ENCODE measurements at places on chromosomes 11 and 22. TPM values are rescaled to one million over a fixed set of nuclear protein-coding genes. Genes with fewer than 3 reads are reported as not detected.

- H3K27ac ChIP-seq = no peak overlapping the region
- H3K27me3 ChIP-seq = no peaks in the 10 kb centered on the region
- no peak for DNase-seq
- peaks cover 61% of the 10 kb centered on the region for H3K36me3 ChIP-seq
- no peak overlapping the region for H3K4me3 ChIP-seq
- no peaks in the 10 kb centered on the region for H3K4me1 ChIP-seq
Observed at GRCh38 chr22:42884616-42885375, 27.7 kb upstream of the ARFGAP3 start.

DNA sequence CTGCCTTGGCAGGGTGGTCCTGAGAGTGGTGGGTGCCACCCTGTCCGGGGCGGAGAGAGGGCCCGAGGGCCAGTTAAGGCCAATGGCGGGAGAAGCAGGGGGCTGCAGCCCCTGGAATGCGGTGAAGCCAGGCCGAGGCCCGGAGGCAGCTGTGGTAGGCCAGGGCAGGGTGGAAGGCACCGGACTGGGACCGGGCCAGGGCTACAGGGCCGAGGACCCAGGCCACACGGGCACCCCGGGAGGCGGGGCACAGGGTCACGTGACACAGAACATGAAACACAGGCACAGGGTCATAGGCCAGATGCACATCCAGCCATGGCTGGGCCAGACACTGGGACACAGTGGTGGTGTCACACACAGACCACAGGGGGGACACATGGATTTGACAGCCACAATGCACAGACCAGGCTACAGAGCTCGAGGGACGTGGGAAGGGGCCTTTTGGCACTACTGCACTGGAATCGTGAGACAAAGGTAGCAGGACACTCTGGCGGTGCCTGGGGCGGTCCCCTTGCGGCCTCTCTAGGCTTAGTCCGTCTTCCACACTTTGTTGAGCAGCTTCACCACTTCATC, 2.8 kb downstream of the SLC25A1 start:
- H3K4me3 ChIP-seq = no peak overlapping the region
- no peaks in the 10 kb centered on the region for H3K27me3 ChIP-seq
- peak overlapping the region; percentile 17 for H3K27ac ChIP-seq
- peaks cover 100% of the 10 kb centered on the region for H3K4me1 ChIP-seq
- no peak for DNase-seq

DNA sequence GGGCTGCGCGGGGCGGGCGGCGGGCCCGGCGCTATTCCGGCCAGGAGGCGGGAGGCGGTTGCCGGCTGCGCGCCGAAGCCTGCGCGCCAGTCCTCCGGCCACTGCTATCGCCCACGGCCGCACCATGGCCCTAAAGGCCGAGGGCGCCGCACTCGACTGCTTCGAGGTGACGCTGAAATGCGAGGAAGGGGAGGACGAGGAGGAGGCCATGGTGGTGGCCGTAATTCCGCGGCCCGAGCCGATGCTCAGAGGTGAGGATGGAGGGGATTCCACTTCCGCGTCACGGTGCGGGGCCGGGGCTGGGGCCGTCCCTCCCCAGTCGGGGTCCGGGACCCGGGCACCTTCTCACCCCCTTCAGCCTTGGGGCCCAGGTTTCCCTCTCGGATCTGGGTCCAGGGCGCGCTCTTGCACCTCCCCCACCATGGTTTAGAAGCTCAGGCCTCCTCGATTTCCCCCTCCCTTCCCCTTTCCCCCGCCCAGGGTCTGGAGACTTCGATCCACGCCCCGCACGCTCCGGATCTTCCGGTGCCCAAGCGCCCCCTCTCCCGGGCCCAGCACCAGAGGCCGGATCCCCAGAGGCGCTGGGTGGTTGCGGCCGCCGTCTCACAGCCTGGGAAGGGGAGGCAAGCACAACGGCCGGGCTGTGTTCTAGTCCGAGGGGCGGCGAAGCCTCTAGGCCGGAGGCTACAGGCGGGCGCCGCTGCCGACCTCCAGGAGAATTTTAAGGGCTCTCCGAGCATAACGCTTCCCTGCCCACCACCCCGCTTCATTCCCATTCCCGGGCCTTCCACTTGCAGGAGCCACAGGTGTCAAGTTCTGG, 517 bp downstream of the SPINDOC start:
- H3K27ac ChIP-seq = peak overlapping the region; percentile 84
- peak overlapping the region; percentile 82 for H3K4me3 ChIP-seq
- H3K36me3 ChIP-seq = peaks cover 39% of the 10 kb centered on the region
- peak; percentile 56 for DNase-seq
- no peaks in the 10 kb centered on the region for H3K27me3 ChIP-seq
- H3K4me1 ChIP-seq = peaks cover 22% of the 10 kb centered on the region

GRCh38 chr11:35178067-35178805, 39.3 kb downstream of the CD44 start:
- H3K36me3 ChIP-seq = no peaks in the 10 kb centered on the region
- peaks cover 7% of the 10 kb centered on the region for H3K27me3 ChIP-seq
- DNase-seq = no peak
- H3K27ac ChIP-seq = no peak overlapping the region
- H3K4me1 ChIP-seq = no peaks in the 10 kb centered on the region
- H3K4me3 ChIP-seq = no peak overlapping the region

DNA sequence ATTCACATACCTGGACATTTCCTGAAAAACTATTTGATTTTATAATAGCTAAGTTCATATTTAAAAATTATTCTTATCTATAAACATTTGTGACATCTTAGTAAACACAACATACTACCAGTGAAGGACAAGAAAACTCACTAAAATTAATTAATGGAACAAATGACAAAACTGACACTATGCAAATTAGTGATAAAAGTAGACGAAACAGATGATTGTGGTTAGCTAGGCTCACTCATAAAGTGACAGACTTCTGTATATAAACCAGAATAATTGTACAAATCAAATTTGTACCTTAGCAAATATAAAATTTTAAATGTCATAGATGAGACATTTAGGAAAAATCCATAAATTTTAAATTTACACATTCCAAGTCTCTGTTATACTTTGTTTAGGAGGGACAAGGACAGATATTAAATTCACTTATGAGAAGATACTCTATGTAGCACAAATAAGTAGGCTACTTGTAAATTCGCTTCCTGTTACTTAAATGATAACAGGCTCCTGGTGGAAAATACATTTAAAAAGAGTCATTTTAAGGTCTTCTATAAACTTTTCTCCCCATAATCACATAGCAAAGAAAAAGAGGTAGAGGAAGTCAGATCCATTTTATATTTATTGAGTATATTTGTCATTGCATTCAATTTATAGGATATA, 81.2 kb downstream of the KIF18A start:
- H3K27me3 ChIP-seq = no peaks in the 10 kb centered on the region
- no peak overlapping the region for H3K27ac ChIP-seq
- no peak overlapping the region for H3K4me3 ChIP-seq
- no peaks in the 10 kb centered on the region for H3K4me1 ChIP-seq
- no peak for DNase-seq

The CNTN5 gene
- total RNA-seq = 0.25 TPM

The TRIM29 gene
- total RNA-seq = 1.4 TPM

GRCh38 chr22:20015187-20015625, 1.4 kb downstream of the ARVCF start:
- peaks cover 48% of the 10 kb centered on the region for H3K4me1 ChIP-seq
- H3K27me3 ChIP-seq = no peaks in the 10 kb centered on the region
- no peak overlapping the region for H3K4me3 ChIP-seq
- DNase-seq = no peak
- H3K36me3 ChIP-seq = peaks cover 13% of the 10 kb centered on the region
- no peak overlapping the region for H3K27ac ChIP-seq

The ENTHD1 gene
- 0.20 TPM for total RNA-seq

The GDPD4 gene
- total RNA-seq = not detected

The TNKS1BP1 gene
- total RNA-seq = 47.2 TPM

DNA sequence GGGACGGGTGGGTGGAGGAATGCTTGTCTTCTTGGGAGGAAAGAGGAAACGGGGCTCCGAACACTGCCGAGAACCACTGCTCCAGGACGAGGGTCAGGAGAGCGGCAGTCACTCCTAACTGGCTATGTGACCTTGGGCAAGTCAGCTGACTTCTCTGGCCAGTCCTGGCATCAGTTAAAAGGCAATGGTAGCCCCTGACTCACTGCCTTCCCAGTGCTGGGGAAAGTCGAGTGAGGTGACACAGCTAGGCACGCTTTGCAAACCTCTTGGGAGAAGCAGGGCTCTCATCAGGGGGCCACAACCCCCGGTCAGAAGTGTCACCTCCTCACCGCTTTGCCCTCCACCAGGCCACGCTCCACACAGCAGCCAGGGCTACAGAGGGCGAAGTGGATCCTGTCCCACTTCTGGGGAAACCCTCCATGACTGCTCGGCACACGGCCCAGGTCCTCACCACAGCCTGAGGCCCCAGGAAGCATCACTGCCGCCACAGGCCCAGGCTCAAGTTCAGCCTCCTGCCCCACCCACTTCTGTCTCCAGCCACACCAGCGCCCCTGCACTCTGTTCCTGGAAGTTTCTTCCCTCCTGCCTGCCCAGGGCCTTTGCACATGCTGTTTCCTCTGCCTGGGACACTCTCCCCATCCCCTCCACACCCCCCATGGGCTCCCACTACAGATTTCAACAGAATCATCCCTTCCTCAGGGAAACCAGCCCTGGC, 16.3 kb downstream of the IL2RB start:
- no peak overlapping the region for H3K27ac ChIP-seq
- no peaks in the 10 kb centered on the region for H3K36me3 ChIP-seq
- no peak overlapping the region for H3K4me3 ChIP-seq
- peaks cover 6% of the 10 kb centered on the region for H3K4me1 ChIP-seq
- H3K27me3 ChIP-seq = no peaks in the 10 kb centered on the region
- no peak for DNase-seq

The APOA5 gene
- total RNA-seq = not detected

The TPCN2 gene
- 9.2 TPM for total RNA-seq

GRCh38 chr11:102883141-102883540, 8.4 kb upstream of the MMP12 start:
- no peaks in the 10 kb centered on the region for H3K27me3 ChIP-seq
- H3K36me3 ChIP-seq = no peaks in the 10 kb centered on the region
- H3K27ac ChIP-seq = no peak overlapping the region
- no peak for DNase-seq

The OR5M10 gene
- not detected for total RNA-seq

DNA sequence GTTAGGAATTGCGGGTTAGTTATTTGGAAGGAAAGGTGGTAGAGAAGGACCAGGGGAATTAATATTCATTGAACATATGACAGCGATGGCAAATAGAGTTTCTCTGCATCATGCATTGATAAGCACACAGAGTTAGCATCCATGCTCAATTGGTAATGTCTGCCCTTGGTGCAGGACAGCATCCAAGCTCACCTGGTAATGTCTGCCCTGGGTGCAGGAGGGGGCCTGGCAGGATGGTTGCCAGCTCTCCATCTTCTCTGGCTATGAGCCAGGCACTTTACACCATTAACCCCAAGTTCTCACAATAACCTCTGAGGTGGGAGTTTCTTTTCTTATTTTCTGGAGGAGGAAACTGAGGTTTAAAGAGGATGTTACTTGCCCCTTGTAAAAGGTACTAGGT, 50.4 kb upstream of the RBFOX2 start:
- H3K36me3 ChIP-seq = no peaks in the 10 kb centered on the region
- peaks cover 3% of the 10 kb centered on the region for H3K4me1 ChIP-seq
- H3K27me3 ChIP-seq = no peaks in the 10 kb centered on the region
- H3K27ac ChIP-seq = no peak overlapping the region
- H3K4me3 ChIP-seq = no peak overlapping the region
- DNase-seq = no peak

- no peaks in the 10 kb centered on the region for H3K4me1 ChIP-seq
- H3K27ac ChIP-seq = no peak overlapping the region
- H3K4me3 ChIP-seq = no peak overlapping the region
- no peaks in the 10 kb centered on the region for H3K27me3 ChIP-seq
Observed at GRCh38 chr11:83361831-83362230, 75.7 kb upstream of the CCDC90B start.

DNA sequence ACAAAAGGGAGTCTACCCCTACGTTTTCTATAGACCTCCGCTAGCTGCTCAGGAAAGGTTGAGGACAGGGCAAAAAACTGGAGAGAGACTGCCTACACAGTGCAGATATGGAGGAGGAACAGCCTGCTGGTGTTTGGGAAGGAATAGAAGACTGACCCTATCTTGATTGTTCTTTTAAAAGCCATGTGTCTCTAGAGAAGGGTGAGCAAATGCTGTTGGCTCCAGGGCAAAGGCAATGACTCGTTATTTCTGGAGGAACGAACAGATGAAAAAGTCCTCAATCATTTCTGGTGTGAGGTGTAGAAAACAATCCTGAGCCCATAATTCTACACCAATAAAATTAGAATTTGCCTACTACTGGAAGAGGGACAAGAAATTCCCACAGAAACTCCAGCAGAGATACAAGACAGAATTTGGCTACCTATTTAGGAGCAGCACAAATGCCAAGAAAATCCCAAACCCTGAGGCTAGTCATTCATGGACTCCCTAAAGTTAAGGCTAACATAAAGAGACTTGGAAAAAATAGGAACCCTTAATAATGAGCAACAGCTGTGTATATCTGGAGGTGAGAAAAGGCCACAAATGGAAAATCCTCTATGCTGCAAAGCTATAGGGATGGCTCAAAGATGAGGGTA, 1206.3 kb upstream of the CNTN5 start:
- no peak overlapping the region for H3K4me3 ChIP-seq
- H3K36me3 ChIP-seq = no peaks in the 10 kb centered on the region
- DNase-seq = no peak
- H3K4me1 ChIP-seq = no peaks in the 10 kb centered on the region

GRCh38 chr22:39797528-39798147, 95.9 kb downstream of the ENTHD1 start:
- no peaks in the 10 kb centered on the region for H3K27me3 ChIP-seq
- no peak overlapping the region for H3K27ac ChIP-seq
- H3K4me1 ChIP-seq = peaks cover 12% of the 10 kb centered on the region
- H3K36me3 ChIP-seq = no peaks in the 10 kb centered on the region
- no peak for DNase-seq

The MISFA gene
- total RNA-seq = 6.3 TPM

- no peak overlapping the region for H3K4me3 ChIP-seq
- DNase-seq = no peak
- H3K36me3 ChIP-seq = no peaks in the 10 kb centered on the region
- peaks cover 10% of the 10 kb centered on the region for H3K27me3 ChIP-seq
- H3K4me1 ChIP-seq = peaks cover 25% of the 10 kb centered on the region
- H3K27ac ChIP-seq = no peak overlapping the region
Observed at GRCh38 chr11:69705901-69706787, 2.3 kb upstream of the FGF19 start.

The HTR3A gene
- not detected for total RNA-seq

- DNase-seq = no peak
- H3K4me3 ChIP-seq = no peak overlapping the region
- no peaks in the 10 kb centered on the region for H3K4me1 ChIP-seq
- no peak overlapping the region for H3K27ac ChIP-seq
- H3K27me3 ChIP-seq = no peaks in the 10 kb centered on the region
Observed at GRCh38 chr22:25774575-25775026, 32.6 kb downstream of the MYO18B start.

DNA sequence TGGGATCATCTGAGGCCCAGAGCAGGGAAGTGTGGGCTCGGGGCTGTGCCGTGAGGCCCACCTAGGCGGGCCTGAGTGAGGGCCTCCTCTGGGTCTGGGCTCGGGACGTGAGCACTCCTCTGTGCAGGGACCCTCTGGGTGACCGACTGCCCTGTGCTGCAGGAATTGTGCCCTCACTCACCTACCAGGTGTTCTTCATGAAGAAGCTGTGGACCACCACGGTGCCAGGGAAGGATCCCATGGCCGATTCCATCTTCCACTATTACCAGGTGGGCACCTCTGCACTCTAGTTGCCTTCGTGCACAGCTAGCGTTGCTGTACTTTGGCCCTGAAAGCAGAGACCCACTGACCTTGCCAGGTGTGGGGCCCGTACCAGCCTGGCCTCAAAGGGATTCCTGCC, 80.5 kb downstream of the MYO7A start:
- H3K36me3 ChIP-seq = no peaks in the 10 kb centered on the region
- no peak overlapping the region for H3K4me3 ChIP-seq
- no peak overlapping the region for H3K27ac ChIP-seq
- peaks cover 70% of the 10 kb centered on the region for H3K27me3 ChIP-seq
- H3K4me1 ChIP-seq = peaks cover 8% of the 10 kb centered on the region

The UBE4A gene
- 37.0 TPM for total RNA-seq

Data from K562 (cell line).